ENCODE measurements at places on chromosomes 3 and 15. TPM values are rescaled to one million over a fixed set of nuclear protein-coding genes. Genes with fewer than 3 reads are reported as not detected.

The GOLGA6A gene
- 0.89 TPM for total RNA-seq

The ZBBX gene
- not detected for total RNA-seq

The ARHGEF26 gene
- 13.8 TPM for total RNA-seq

The CAND2 gene
- 6.1 TPM for total RNA-seq

The PARP15 gene
- 0.99 TPM for total RNA-seq

The SLC9A9 gene
- total RNA-seq = 35.2 TPM

The ASB14 gene
- total RNA-seq = 0.10 TPM

The RAB7A gene
- total RNA-seq = 58.6 TPM

The PLA1A gene
- 0.20 TPM for total RNA-seq

The LEKR1 gene
- total RNA-seq = 0.69 TPM

Data from skin of body (tissue), 3 donors.